ENCODE measurements at places on chromosomes 13 and 19. TPM values are rescaled to one million over a fixed set of nuclear protein-coding genes. Genes with fewer than 3 reads are reported as not detected.

CD37 gene
- 6.5 TPM for total RNA-seq

DENND1C gene
- 0.87 TPM for total RNA-seq

MED26 gene
- 4.9 TPM for total RNA-seq

PTGER1 gene
- not detected for total RNA-seq

SPC24 gene
- 8.1 TPM for total RNA-seq

ZSCAN22 gene
- total RNA-seq: 1.5 TPM

ZNF444 gene
- total RNA-seq: 23.9 TPM

SBK3 gene
- total RNA-seq: 16.6 TPM

TMTC4 gene
- total RNA-seq: 8.4 TPM

SLC5A5 gene
- not detected for total RNA-seq

LACC1 gene
- 3.9 TPM for total RNA-seq

JUND gene
- 89.2 TPM for total RNA-seq

ZNF20 gene
- total RNA-seq: 1.8 TPM
